ENCODE measurements at places on chromosomes 5 and 9.
A peak's percentile ranks its signal among the peaks of the same experiment; 100 is the strongest.

DNA sequence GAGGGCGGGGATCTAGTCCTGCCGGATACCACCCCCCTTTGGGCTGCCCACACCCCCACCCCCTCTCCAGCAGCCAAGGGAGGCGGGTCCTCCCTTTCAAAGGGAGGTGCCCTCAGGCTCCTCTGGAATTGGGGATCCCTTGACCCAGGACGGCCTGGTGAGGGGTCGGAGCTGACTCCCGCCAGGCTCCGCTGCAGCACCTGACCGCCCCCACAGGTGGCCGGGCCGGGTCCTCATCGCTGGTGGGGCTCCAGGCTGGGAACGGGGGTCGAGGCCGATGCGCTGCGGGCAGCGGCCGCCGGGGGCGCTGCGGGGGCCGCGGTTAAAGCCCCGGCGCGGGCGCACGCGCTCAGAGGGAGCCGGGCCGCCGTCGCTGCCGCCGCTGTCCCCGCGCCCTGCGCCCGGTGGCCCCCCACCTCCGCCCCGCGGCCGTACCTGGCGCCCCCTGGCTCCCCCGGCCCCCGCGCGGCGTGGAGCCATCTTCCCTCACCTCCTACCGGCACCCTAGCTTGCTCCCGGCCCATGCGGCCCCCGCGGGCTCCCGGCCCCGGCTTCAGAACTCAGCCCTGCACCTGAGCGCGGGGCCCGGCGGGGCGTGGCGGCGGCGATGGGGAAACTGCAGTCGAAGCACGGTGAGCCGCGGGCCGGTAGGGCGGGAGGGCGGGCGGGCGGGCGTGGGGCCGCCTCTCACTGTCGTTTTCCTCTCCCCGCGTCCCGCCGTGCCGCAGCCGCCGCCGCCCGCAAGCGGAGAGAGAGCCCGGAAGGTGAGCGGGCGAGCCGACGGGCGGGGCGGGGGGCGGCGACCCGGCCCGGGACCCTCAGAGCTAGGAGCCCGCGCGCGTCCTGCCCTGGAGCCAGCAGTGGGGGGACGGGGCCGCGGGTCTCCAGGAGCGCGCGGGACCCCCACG lies at the start of gene NKD2:
Gene NKD2, plus strand, starts transcription at position 352 of the 908 bp plus-strand sequence. Its CDS starts 256 bp downstream, at position 608.
- no peak for DNase-seq

DNA sequence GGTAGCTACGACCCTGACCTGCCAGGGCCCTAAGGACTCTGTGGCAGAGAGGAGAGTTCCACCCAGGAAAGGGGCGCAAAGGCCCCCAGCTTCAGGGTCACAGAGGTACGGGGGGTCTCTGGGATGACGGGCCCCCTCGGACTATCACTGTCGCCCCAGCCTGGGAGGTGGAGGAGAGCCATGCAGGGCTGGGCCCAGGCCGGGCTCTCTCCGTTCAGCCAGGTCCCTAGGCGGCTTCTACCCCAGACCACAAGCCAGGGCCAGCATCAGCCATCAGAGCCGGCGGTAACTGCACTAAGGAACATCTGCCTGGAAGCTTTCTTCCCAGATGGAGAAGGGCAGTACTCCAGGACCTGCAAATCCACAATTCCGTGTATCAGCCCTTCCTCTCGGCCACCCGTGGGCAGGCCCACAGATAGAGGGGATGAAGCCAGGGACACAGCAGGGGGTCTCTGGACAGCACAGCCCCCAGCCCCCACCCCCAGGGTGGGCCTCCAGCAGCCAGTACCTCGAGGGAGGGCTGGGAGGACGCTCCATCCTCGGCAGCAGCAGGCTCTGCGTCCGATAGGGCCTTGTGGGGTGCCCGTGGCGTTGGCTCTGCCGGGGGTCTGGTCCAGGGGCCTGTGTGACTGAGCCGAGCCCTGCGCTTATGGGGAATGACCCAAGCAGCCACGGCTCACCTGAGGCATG lies 38.4 kb downstream of the NACC2 start:
- no peak for DNase-seq

DNA sequence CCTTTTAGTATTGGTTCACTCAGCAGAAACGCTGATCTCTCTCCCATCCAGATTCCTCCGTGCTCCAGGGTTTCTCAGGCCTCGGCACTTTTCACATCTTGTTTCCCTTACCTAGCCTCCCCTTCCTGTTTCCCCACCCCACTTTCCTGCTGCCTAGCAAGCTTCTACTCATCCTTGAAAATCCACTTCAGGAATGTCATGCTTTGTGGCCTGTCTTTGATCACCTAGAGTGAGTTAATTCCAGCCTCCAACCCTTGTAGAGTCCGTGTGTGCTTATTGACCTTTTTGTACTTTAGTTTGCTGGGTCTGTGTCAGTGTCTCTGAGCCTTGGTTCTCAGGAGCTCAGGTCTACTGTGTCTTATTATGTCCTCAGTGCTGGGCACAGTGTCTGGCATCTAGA lies 116.6 kb downstream of the AOPEP start:
- DNase-seq = no peak

GRCh38 chr5:61622156-61622555 lies 290.1 kb downstream of the ZSWIM6 start:
- no peak for DNase-seq

DNA sequence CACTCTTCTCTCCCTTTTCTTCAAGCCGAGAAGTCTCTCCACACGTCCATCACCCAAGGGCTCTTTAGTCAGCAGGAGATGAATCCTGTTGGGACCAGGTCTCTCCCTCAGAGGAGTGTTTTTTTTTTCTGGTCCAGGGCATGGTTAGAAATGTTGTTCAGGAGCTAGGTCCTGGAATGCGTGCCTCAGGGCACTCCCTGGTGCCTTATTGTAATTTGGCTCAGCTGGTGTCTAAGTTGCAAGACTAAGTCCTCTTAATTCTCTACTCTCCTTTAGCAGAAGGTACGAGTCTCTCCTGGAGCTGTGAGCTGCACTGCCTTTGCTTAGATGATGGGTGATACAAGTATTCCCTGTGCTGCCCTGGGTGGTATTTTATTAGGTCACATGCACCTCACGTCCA lies 111.9 kb downstream of the CNTLN start:
- DNase-seq = no peak

DNA sequence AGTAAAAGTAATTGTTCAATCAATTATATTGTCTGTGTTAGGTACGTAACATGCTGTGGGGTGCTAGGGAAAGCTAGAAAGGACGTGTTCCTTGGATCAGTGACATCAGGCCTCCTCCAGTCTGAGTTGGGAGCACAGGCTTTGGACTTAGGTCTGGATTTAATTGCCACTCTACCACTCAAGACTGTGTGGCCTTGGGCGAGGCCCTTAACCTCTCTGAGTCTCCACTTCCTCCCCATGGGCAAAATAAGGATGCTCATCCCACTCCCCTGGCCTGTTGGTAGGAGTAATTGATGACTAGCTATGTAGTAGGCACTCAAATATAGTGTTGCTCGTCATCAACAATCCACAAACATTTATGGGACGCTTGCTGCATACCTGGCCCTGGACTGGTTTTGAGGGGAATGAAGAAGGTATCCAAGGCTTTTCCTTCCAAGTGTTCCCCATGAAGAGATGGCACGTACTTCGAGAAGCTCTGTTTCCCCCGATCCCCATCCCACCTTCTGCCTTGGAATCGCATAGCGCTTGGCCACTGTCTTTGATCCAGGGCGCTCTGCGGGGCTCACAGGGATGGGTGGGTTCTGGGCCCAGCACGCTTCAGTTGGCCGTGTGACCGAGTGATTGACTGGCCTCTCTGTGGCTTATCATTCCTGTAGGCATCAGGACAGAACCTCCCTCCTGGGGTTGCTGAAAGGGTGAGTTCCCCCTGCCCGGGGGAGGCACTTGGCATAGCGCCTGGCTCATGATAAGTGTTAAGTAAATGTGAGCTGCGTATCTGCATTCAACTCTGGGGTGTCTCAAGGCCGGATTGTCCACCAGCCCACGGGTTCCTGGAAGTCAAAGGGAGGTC lies 8.1 kb downstream of the FGF18 start:
- DNase-seq = no peak

GRCh38 chr5:115349001-115349817 lies 52.8 kb upstream of the CCDC112 start:
- peak; percentile 64 for DNase-seq

DNA sequence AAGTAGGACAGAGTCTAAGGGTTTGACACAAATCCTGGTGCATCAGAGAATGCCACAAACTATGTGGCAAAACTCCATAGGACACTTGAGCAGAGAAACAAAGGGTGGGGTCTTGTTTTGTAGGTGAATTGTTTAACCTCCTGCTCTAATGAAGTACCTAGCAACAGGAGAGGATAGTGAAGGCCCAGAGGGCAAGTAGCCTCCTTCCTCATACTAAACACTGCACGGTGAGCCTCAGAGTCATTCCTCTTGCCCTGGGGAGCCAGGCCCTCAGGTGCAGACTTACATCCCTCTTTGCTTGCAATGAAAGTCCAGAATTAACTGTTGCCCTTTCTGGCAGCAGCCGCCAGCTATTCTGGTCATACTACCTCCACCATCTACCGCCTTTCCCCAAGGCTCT lies 166.1 kb downstream of the DROSHA start:
- DNase-seq = no peak

DNA sequence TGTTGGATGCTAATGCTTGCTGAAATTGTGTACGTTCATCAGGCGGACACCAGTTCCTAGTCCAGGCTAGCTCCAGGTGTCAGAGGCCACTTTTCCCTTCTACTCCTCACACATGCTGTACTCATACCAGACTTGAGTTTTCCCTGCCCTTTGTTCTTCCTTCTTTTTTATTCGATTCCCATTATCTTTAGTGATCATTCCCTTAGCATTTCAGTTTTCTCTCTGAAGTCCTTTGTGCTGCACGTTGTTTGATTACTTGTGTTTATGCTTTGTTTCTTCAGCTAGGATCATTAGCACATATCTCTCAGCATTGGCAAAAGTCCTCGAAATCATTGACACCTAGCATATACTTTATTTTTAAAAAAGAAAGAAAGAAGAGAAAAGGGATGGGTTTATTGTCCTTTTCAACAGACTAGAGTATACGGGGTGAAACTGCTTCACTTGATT lies 409 bp upstream of the COX7C start:
- DNase-seq = no peak

- DNase-seq = no peak
Observed at GRCh38 chr5:90640484-90641059, 82.0 kb downstream of the ADGRV1 start.

GRCh38 chr9:806285-807156 lies 35.0 kb upstream of the DMRT1 start:
- DNase-seq = peak; percentile 38

DNA sequence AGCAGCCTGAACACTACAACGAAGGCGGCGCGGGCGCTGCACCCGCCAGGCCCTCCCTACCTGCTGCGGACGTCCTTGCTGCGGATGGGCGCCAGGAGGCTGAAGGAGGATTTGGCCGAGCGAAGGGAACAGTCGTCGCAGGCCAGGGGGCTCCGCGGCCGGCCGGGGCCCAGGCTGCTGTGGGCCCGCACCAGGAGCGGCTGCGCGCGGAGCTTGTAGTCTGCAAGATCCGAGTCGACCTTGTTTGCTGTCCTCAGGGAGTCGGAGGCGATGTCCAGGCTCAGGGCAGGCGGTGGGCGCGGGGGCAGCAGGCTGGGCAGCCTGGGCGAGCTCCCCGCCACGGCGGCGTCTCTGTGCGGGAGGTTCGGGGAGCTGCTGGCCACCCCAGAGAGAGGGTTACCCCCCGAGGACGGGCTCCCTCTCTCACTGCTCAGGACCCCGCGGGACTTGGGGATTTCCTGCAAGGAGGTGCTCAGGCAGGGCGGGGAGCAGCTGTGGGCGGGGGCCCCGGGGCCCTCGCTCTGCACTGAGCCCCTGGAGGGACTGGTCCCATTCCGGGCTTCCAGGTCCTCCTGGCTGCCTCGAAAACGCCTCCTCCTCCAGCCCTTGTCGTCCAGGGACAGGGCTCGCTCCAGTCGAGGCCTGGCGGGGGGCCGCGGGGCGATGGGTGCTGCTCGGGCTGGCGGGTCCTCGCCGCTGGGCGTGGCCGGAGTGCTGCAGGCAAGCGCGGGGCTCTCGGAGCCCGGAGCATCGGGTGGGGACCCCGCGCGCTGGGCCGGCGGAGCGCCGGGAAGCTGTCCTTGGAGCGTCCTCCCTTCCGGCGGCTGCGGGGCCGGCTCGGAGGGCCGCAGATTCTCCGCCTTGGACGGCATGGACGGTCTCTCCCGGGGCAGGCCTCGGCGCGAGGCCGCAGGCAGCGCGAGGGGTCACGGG lies 831 bp downstream of the INPP5E start:
- no peak for DNase-seq

GRCh38 chr5:169431386-169431785 lies 130.4 kb upstream of the SLIT3 start:
- no peak for DNase-seq

- no peak for DNase-seq
Observed at GRCh38 chr5:53127107-53127506, 17.6 kb upstream of the MOCS2 start.

GRCh38 chr9:103997856-103998370 lies 96.2 kb upstream of the SMC2 start:
- no peak for DNase-seq

DNA sequence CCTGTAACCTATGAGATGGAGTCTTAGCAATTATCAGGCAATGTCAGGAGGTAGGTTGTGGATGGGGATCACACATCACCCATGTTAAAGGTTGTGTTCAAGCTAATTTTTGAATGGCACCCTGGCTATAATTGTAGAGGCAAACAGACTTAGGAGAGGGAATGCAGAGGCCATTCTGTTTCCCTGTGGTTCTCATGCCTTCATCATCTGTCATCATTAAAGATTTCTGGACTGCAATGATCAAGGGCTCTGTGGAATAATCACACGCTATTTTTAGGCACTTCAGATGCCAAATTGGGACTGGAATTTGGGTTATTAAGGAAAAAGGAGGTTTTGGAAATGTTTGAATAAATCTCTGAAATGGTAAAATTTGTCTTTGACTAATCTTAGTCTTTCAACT lies 1065.4 kb downstream of the TAF11L14 start:
- no peak for DNase-seq

DNA sequence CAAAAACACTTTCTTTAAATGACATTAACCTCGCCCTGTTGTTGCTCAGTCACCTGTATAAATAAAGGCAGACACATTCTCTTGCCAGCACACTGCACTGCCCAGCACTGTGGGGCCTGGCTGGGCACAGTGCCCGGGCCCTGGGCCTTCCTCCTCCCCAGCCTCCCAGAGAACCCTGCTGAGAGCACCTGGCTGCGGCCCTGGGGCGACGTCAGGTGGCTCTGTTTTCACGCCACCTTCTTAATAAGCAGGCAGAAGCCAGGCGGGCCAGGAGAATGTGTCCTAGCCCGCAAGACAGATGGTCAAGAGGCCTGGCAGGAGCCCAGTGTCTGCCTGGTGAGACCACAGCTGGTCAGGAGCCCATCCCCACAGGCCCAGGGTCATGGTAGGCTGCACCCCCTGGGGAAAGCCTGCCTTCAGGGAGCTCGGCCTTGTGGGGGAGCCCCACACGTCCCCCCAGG lies 8.2 kb upstream of the AGPAT2 start:
- DNase-seq = no peak

DNA sequence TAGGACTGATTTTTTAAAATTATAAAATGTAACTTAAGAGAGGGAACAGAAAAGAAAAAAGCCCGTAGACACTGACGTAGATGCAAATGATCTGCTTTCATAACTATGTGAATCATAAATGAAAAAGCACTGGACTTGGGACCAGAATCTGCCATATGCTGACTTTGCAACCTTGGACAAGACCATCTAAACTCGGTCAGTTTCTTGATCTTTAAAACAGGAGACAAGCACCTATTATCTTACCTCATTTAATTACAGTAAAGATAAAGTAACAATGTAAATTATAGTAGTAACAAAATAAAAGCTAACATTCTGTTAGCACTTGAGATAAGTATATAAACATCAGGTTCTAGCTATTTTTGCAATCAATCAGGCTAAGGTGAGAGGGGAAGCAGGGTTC lies 20.0 kb downstream of the FBXW2 start:
- no peak for DNase-seq

GRCh38 chr5:135569755-135570452 lies 8.9 kb downstream of the CXCL14 start:
- DNase-seq = peak; percentile 18

Data from foreskin melanocyte (primary cell).